ENCODE measurements at places on chromosomes 6 and 20.

GRCh38 chr20:17066902-17067301 lies 159.9 kb upstream of the PCSK2 start:
- no peak for DNase-seq

GRCh38 chr6:100464162-100464851 lies 414 bp downstream of the SIM1 start:
- no peak for DNase-seq

DNA sequence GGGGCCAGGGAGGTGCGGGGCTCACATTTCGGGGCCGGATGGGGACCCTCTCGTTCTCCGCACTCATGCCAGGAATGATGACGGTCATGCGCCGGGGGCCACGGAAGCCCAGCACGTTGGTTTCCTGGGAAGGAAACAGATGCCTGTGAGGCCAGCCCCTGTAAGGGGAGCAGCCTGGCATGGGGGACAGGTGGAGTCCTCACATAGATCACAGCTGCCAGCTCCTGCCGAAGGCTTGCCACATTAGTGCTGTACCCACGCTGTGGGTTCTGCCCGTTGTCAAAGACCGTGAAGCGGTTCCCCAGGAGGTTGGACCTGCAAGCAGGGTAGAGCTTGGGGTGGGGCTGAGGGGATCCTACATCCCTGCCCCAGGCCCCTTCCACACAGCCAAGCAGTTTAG lies 6.7 kb upstream of the TEAD3 start:
- no peak for DNase-seq

- no peak for DNase-seq
Observed at GRCh38 chr6:55266896-55267295, 60.4 kb upstream of the GFRAL start.

Data from T-helper 1 cell (primary cell).